8988T (cell line): ENCODE measurements at places on chromosomes 13 and 19.

GRCh38 chr13:70027551-70027950 is 80.1 kb upstream of the ATXN8OS start:
- no peak for DNase-seq

- no peak for DNase-seq
Observed at GRCh38 chr19:6588508-6589345, 2.2 kb downstream of the CD70 start.

GRCh38 chr13:51797664-51798488 is 6.1 kb downstream of the DHRS12 start:
- peak; percentile 46 for DNase-seq

DNA sequence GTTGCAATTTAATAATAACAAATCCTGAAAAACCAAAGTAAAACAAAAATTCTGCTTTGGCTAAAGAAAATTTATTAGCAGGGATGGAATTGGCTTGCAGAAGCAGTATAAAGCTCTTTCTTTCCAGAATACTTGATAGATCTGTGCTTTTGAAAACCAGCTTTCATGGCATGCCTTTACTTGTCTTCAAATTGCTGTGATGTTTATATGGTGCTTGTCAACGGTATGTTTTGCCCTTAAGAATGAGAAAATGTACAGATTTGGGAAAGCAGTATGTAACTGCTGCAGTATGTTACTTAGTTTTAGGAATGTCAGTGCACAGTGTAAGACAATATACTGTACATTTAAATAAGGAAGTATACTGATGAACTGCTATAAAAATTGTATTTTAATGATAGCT is 120.8 kb upstream of the PCDH20 start:
- DNase-seq, result no peak

- no peak for DNase-seq
Observed at GRCh38 chr13:51243832-51244231, 21.6 kb downstream of the FAM124A start.

GRCh38 chr19:21697698-21698097 is 69.7 kb downstream of the ZNF100 start:
- no peak for DNase-seq

DNA sequence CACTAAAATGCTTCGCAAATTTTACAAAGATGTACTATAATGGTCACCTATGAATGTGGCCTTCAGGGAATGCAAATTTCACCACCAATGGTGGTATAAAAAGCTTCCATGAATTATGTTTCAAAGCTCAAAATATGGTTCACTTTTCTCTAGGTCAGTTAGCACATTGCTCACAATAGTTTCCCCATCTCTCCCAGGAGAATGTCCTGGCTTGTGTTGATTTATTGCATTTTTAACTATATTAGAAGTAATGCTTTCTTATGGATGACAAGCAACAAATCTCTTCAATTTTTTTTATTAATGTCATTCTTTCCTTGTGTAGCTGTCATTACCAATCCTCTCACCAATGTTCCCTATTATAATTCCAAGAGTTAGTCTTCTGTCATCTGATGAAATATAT is 621.2 kb downstream of the TBC1D4 start:
- no peak for DNase-seq

- no peak for DNase-seq
Observed at GRCh38 chr13:112784811-112785482, 95.1 kb downstream of the ATP11A start.

- no peak for DNase-seq
Observed at GRCh38 chr13:98827449-98827848, 75.0 kb upstream of the SLC15A1 start.

GRCh38 chr13:66362485-66362884 is 867.7 kb downstream of the PCDH9 start:
- no peak for DNase-seq

DNA sequence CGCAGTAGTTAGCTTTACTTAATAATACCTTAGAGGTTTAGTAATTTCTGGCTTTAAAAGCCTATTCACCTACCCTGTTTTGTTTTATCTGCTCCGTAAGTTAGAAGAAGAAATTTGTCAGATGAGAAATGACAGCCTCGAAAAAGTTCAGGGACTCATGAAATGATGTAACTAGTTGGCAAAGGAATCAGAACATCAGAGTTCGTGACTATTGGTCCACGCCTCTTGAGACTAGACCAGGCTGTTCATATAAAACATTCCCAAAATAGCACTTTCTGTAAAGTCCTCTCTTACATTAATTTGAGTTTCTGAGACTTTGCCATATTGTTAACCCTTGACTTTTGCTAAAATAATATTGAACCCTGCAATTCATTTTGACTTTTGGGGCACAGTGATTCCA is 92.0 kb downstream of the HS6ST3 start:
- no peak for DNase-seq

GRCh38 chr13:38755793-38756192 is 68.9 kb downstream of the FREM2 start:
- DNase-seq, result no peak

- DNase-seq, result no peak
Observed at GRCh38 chr19:2081873-2082810, 14.0 kb downstream of the MOB3A start.

DNA sequence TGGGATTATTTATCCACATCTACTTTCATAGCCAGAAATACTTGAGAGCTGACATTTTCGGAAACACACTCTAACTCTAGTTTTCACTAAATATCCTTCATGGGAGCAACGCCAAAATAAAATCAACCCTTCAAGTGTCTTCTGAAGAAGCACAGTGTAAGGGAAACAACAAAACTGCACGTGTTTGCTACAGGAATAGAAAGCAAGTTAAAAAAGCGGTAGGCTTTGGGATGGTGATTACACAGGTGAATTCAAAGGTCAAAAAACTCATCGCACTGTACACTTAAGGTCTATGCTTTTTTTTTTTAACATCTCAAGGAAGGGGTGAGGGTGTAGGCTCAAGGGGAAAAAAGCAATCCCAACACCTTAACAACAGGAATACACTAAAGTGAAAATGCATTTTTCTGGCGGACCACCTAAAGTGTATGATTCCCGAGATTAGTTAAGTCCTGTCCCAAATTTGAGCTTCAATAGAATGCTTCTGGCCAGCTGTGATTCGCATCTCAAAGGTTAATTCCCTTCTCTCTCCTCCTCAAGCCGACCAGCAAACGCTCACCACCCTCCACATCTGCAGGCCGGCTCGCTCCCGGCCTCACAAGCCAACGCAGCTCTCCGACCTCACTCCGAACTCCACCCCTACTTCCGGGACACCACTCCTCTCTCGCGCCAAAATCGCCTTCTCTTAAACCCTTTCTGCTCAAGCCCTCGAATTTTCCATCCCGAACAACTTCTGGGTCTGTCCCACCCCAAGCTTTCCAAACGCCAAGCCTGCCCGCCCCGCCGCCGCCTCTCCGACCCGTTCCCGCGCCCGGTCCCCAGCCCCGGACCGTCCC is 1.1 kb downstream of the ARGLU1 start:
- DNase-seq, result peak; percentile 29

DNA sequence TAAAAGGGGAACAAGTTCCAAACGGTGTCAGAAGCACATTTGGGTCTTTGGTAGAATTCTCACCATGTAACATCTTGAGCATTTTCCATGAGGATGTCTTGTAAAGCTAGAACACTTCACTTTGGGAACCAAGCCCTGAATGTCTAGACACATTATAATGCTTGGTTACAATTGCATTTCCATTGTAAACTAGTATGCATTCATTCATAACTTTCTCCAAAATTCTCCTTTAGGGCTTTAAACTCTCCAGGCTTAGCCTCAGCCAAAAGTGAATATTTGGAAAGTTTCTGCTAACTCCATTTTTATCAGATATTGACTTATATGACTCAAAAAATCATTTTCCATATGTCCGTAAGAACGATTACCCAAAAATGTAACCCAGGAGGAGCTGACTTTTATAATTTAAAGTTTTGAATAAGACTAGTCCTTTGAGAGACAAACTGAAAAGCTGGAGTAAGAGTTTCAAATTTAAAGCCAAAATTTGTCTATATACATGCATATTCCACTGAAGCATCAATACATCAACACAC is 1170.4 kb downstream of the EFNB2 start:
- no peak for DNase-seq

DNA sequence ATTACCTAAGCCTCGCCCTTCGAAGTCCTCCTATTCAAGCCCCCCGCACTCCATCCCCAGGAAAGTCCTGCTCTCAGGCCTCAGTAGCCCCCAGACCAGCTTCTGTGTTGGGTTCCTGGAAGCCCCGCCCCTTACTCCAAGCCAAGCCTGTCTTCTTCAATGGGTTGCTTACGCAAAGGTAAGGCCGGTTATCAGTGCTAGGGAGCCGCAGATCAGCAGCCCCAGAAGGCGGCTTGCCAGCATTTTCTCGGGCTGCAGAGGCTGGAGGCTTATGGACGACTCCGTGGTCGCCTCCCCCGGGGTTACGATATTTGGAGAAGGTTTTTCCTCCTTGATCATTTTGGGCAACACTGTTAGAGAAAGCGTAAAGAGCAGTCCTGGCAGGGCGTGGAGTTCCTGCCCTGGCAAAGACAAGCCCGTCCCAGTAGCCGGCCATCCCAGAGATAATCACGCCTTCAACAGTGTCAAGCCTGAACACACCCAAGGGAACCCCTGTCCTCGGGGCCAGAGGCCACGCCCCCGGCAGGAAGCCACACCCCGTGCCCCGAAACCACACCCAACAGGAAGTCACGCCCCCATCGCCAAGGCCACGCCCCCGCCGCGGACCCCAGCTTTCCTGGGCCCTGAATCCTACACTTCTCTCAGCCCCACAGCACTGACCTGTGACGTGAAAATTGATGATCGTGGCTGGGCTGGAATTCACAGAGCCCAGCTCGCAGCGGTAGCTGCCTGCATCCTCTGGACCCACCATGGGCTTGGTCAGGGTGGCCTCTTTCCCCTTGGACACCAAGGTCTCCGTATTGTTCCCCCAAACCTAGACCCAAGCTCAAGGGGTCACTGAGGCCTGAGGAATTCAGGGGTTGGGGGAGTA is 954 bp upstream of the RASIP1 start:
- peak; percentile 65 for DNase-seq

- DNase-seq, result no peak
Observed at GRCh38 chr19:50830266-50831025, 2.9 kb downstream of the KLK15 start.

- DNase-seq, result no peak
Observed at GRCh38 chr13:86900906-86901305, 770.3 kb upstream of the SLITRK5 start.

DNA sequence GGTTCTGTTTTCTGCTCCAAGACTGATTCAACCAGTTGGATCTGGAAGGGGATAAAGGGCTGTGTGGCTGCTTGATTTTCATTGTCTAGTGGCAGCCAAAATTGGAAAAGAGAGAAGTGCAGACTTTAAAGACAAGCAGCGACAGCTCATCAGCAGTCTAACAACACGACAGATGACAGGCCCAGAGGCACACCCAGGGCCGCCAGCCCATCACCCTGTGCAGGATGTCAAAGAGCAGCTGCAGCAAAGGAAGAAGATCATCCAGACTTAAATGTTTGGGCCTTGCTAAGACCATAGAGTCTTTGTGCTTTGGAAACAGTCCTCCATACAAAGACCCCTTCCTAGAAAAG is 421.0 kb upstream of the KLF12 start:
- no peak for DNase-seq

DNA sequence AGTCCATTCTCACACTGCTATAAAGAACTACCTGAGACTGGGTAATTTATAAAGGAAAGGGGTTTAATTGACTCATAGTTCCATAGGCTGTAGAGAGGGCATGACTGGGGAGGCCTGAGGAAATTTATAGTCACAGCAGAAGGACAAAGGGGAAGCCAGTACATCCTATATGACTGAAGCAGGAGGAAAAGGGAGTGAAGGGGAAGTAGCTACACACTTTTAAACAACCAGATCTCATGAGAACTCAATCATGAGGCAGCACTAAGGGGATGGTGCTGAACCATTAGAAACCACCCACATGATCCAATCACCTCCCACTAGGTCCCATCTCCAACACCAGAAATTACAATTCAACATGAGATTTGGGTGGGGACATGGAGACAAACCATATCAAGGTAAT is 209.1 kb downstream of the DIAPH3 start:
- no peak for DNase-seq

- DNase-seq, result no peak
Observed at GRCh38 chr19:38715555-38715954, 28.7 kb downstream of the CAPN12 start.

GRCh38 chr19:16896146-16897028 is 7.6 kb downstream of the F2RL3 start:
- DNase-seq, result no peak

GRCh38 chr19:980133-980998 is 3.8 kb upstream of the WDR18 start:
- no peak for DNase-seq

- DNase-seq, result no peak
Observed at GRCh38 chr19:46303322-46303690, 6.5 kb downstream of the HIF3A start.

DNA sequence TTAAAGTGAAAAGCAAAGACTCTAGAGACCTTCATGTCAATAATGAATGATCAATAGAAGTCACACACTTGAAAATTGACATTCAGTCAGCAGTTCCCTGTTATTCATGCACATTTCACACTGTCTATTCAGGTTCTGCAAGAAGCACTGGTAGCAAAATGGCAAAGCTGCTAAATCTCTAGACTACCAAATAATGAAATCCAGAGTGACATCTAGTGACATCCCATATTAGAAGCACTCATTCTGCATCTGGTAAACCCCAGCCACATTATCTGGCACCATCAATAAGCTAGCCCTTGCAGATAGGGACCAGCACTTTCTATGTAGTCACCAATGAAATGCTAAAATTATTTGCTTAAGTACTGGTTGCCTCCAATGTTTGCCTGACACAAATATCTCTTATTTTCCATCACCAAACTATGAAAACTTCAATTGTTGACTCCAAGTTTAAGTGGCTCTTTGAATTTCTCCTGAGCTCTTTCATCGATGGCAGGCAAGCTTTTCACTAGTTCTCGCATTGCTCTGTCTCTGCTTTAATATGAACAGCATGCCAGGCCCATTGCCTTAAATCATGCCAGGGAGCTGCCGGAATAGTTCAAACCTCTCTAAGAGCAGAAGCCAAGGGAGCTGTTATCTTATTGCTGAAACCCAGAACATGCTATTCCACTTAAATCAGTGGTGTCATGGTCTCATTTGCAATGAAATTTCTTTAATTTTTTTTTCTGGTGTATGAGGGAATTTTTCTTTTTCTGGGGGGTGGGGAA is 409.9 kb downstream of the MZT1 start:
- DNase-seq, result no peak

DNA sequence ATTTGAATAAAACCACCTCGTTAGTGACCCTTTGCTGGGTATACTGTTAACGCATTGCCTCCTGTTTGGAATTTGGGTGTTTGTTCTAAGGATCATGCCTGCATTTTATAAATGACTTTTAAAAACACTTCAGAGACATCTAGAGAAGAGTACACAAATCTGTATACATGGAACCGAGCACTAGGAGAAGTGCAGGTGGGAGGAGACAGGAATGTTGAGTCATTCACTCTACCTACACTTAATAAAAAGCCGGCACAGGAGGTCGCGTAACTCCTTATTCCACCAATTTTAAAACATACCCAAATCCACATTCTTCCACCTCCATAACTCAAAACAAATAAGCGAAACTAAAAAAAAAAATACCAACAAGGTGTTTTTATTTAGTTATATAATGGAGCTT is 48.6 kb downstream of the FGF9 start:
- DNase-seq, result no peak

- DNase-seq, result no peak
Observed at GRCh38 chr13:104895521-104895920, 1639.9 kb downstream of the EFNB2 start.
